Thyroid gland (tissue), 4 donors: ENCODE measurements at places on chromosomes 5 and 9. TPM values are rescaled to one million over a fixed set of nuclear protein-coding genes. Genes with fewer than 3 reads are reported as not detected.

- no peaks in the 10 kb centered on the region for H3K4me1 ChIP-seq
- no peak for DNase-seq
- H3K27me3 ChIP-seq = no peaks in the 10 kb centered on the region
- H3K36me3 ChIP-seq = no peaks in the 10 kb centered on the region
- H3K4me3 ChIP-seq = no peak overlapping the region
These were observed 13.0 kb downstream of the C1QTNF3 start for GRCh38 chr5:34030048-34030447.

GRCh38 chr5:151005187-151005949, 15.0 kb upstream of the GPX3 start:
- H3K27ac ChIP-seq = peak overlapping the region; percentile 76
- DNase-seq = peak; percentile 37
- no peak overlapping the region for H3K4me3 ChIP-seq
- H3K4me1 ChIP-seq = peaks cover 52% of the 10 kb centered on the region

Gene PCDHB11
- 2.7 TPM for total RNA-seq

DNA sequence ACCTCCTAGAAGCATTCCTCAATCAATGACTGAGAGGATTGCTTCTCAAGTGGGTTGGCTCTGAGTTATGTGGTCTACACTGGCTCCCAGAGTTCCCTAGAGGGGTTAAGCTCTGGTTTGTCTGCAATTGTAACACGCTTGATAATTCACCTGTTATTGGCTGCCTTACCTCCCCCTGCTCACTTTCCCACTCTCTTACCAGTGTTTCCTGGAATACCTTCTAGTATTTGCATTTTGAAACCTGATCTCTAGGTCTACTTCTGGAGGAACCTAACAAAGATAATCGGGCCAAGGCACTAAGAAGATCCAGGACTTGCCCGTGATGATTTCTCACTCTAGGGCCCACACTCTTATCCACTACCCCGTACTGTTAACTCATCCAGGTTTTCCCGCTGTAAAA, 110.1 kb upstream of the MAP3K1 start:
- no peaks in the 10 kb centered on the region for H3K36me3 ChIP-seq
- no peak overlapping the region for H3K4me3 ChIP-seq
- H3K27me3 ChIP-seq = no peaks in the 10 kb centered on the region
- no peak for DNase-seq
- no peaks in the 10 kb centered on the region for H3K4me1 ChIP-seq
- no peak overlapping the region for H3K27ac ChIP-seq

DNA sequence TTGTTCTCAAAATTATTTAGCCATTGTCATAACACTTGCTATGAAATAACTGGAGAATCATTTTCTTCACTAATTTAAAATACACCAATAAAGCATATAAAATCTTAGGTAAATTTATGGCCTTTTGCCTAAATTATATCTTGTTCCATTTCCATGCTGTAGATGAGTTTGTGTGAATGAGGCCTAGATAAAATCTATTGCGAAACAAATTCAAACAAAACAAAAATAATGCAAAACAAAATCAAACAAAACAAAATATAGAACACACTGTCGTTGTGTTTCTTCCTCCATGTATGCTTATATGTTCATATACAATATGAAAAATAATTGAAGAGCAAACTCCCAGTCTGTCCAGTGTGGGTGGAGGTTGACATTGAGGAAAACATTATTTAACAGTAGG, 1020.7 kb downstream of the PTPRD start:
- H3K4me3 ChIP-seq = no peak overlapping the region
- no peaks in the 10 kb centered on the region for H3K4me1 ChIP-seq
- no peak overlapping the region for H3K27ac ChIP-seq
- H3K36me3 ChIP-seq = no peaks in the 10 kb centered on the region
- DNase-seq = no peak

GRCh38 chr9:85987236-85987635, 46.3 kb downstream of the NAA35 start:
- peaks cover 3% of the 10 kb centered on the region for H3K4me1 ChIP-seq
- no peak for DNase-seq
- no peak overlapping the region for H3K4me3 ChIP-seq

DNA sequence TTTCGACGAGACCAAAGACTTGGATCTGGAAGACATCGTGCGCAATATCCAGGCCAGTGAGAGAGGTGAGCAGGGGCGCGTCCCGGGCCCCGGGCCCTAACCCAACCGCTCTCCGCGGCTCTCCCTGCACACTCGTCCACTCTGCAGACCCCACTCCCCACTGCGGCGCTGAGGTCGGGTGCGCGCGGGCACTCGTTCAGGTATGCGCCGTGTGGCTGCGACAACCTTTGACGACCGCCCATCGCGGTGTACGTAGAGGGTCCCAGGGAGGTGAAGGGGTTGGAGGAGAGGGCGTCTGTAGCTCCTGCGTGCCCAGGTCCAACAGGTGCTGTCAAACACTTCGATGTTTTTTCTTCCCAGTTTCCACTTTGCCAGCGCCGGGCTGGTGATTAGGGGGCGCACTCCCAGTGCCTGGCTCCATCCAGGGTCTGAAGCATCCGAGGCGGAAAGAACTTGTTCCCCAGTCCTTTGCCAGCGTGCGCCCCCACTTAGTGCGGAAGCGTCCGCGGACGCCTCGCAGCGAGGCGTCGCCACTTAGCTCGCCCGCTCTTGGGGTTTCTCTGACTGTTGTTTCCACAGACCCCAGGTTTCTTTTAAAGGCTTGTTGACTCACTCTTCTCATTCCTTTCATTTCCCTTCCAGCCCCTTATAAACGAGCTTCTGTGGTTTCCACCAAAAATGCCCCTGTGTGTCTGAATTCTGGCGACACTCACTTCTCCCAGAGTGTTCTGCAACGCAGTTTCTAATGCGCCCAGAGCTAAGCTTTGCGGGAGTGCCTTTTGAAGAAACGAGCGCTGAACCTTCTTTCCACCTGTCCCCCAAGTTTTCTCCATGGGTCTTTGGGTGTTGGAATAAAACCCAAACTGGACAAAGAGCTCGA, 1.6 kb downstream of the NPR3 start:
- H3K4me3 ChIP-seq = peak overlapping the region; percentile 48
- H3K27me3 ChIP-seq = no peaks in the 10 kb centered on the region
- peak; percentile 24 for DNase-seq

Gene COL5A1
- 10.9 TPM for total RNA-seq

Gene SPOUT1
- total RNA-seq = 16.7 TPM

DNA sequence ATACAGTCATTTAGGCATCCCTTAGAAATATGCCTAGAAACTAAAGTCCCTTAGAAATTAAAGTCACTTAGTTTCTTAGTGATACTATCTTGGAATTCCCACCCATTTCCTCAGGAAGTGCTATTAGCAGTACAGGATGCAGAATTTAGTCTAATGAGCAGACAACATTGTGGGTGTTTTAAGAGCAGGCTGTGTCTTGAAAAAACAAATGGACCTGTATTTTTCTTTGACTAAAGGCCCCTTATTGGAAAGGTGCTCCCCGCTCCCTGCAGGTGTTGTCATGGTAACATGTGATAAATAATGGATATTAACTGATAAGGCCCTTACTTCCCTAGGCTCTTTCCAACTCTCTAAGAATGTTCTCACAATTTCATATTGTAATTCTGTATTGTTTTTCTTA, 38.8 kb upstream of the STARD4 start:
- H3K27ac ChIP-seq = no peak overlapping the region
- DNase-seq = no peak
- no peaks in the 10 kb centered on the region for H3K36me3 ChIP-seq

DNA sequence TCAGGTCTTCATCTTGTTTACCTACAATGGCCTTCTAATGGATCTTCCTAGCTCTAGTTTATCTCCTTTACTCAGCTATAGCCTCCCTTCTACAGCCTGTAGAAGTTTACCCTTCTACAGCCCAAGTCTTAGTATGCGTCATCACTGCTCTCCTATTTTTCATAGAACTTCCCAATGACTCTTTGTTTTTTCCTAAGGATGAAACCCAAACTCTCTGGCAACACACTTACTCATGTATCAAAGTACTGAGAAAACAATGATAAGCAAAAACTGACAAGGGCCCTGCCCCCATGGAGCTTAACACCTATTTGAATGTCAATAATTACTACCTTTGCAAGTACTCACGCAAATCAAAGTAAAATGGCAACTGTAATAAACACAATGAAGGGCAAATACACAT, 33.7 kb downstream of the LEAP2 start:
- no peak overlapping the region for H3K27ac ChIP-seq
- H3K4me1 ChIP-seq = no peaks in the 10 kb centered on the region
- no peaks in the 10 kb centered on the region for H3K27me3 ChIP-seq
- H3K36me3 ChIP-seq = peaks cover 3% of the 10 kb centered on the region
- DNase-seq = no peak

GRCh38 chr5:17213938-17214337, 3.5 kb upstream of the BASP1 start:
- H3K4me1 ChIP-seq = no peaks in the 10 kb centered on the region
- H3K27me3 ChIP-seq = no peaks in the 10 kb centered on the region
- H3K36me3 ChIP-seq = no peaks in the 10 kb centered on the region
- H3K4me3 ChIP-seq = no peak overlapping the region
- no peak for DNase-seq

- no peak overlapping the region for H3K4me3 ChIP-seq
- DNase-seq = no peak
- H3K27me3 ChIP-seq = no peaks in the 10 kb centered on the region
- H3K27ac ChIP-seq = no peak overlapping the region
These were observed 60.7 kb downstream of the MED27 start for GRCh38 chr9:132018957-132019405.

Gene CDC20B
- total RNA-seq = not detected

Gene GRIN3A
- not detected for total RNA-seq

GRCh38 chr5:103232393-103232999, 26.1 kb upstream of the MACIR start:
- H3K27me3 ChIP-seq = no peaks in the 10 kb centered on the region
- H3K27ac ChIP-seq = no peak overlapping the region
- no peaks in the 10 kb centered on the region for H3K36me3 ChIP-seq
- peak; percentile 10 for DNase-seq

GRCh38 chr5:10858307-10858706, 97.3 kb upstream of the DAP start:
- no peak overlapping the region for H3K4me3 ChIP-seq
- no peaks in the 10 kb centered on the region for H3K36me3 ChIP-seq
- H3K27me3 ChIP-seq = no peaks in the 10 kb centered on the region
- no peak for DNase-seq

GRCh38 chr5:170867825-170868224, 6.0 kb downstream of the RANBP17 start:
- no peak overlapping the region for H3K27ac ChIP-seq
- no peaks in the 10 kb centered on the region for H3K27me3 ChIP-seq
- H3K4me3 ChIP-seq = no peak overlapping the region
- H3K36me3 ChIP-seq = no peaks in the 10 kb centered on the region
